ENCODE measurements at places on chromosomes 2 and 18.

DNA sequence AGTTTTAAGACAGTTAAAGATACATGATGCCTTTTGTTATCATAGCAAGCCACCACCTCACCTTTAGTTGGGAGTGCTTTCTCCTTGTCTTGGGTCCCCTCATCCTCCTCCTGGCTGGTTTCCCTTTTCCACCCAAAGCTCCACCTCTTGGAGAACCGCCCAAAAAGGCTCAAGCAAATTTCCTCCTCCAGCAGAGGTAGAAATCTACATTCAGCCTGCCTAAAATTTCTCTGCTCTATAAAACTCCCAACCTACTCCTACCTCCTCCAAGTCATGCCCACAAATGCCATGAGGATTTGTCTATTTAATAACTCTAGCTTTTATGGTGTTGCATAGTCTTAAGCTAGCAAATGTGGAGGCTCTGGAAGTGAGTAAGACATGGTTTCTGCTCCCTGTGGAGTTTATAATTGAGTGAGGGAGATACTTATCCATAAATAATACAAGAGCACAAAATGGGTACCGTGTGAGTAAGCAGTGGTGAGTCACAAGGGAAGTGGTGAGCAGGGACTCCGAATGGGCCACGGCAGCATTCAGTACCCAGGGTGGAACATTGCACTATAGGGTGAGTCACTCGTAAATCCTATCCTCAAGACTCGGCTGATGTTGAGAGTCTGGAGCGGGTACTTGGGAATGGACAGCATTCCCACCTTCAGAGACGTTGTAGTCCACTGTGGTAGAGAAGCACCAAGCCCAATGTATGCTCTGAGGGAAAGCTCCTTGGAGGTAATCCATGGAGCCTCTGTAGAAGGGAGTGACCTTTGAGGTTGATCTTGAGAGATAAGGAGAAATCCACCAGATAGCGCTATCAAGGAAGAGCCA, 146.3 kb downstream of the RTN4 start:
- DNase-seq = no peak

GRCh38 chr2:165539985-165540384, 70.5 kb downstream of the CSRNP3 start:
- DNase-seq = no peak

GRCh38 chr2:75506101-75506697, 54.5 kb downstream of the EVA1A start:
- no peak for DNase-seq

GRCh38 chr2:238698072-238698352, 149.9 kb upstream of the TWIST2 start:
- DNase-seq = no peak

- DNase-seq = no peak
Measured at GRCh38 chr2:37338933-37339332, 5.5 kb upstream of the QPCT start.

Measured in SK-N-SH (cell line).